ENCODE measurements at places on chromosomes 12 and 14.

- no peak for DNase-seq
Measured at GRCh38 chr14:23831596-23831995, 122.0 kb upstream of the DHRS4 start.

DNA sequence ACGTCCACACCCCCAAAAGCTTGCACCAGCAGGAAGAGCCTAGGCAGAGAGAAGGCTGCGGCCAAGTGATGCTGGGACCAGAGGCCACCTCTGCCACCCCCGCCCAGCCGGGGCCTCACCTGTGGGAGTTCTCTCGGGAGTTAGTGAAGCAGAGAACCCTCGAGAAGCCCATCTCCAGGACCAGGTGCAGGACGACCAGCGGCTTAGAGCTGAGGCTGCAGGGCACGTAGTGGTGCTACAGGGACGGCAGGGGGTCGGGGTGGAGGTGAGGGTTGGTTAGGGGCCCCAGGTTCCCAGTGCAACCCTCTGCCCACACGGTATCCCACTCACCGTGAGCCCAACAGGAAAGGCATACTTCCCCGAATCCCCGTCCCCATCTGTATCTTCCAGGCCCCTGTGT, 3.6 kb downstream of the DDX51 start:
- DNase-seq, result no peak

GRCh38 chr14:75222208-75222701, 45.8 kb upstream of the TMED10 start:
- DNase-seq, result peak; percentile 42

- no peak for DNase-seq
Measured at GRCh38 chr14:67916430-67916829, 96.9 kb downstream of the RAD51B start.

- no peak for DNase-seq
Measured at GRCh38 chr12:13595536-13596443, 385.6 kb downstream of the GRIN2B start.

DNA sequence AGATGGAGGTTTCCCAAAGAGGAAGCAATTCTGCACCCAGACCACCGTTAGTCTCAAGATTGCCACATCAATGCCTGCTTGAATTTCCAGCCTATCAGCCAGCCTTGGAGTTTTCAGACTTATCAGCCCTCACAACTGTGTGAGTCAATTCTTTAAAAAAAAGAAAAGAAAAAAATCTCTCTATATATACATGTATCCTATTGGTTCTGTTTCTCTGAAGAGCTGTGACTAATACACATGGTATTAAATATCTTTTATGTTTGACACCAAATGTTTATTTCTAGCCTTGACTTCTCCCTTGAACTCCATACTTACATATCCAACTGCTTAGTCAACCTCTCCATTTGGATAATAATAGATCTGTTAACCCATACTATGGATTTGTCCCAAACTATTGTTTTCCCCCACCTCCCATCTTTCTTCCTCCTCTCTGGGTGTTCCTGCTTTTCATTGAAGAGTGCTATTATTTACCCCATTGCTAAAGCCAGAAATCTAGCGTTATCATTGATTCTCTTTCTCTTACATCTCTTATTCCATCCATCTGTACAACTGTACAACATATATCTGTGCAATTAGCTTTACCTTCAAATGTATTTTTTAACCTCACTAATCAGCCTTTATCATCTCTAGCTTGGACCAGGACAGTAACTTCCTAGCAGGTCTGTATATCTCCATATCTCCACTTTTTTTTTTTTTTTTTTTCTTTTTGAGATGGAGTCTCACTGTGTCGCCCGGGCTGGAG, 22.7 kb upstream of the EID3 start:
- peak; percentile 94 for DNase-seq

GRCh38 chr12:61993734-61994345, 266.4 kb upstream of the USP15 start:
- DNase-seq, result peak; percentile 21

- DNase-seq, result no peak
Measured at GRCh38 chr12:30700216-30700900, 4.7 kb upstream of the IPO8 start.

GRCh38 chr12:76799362-76799761, 35.4 kb downstream of the ZDHHC17 start:
- no peak for DNase-seq

DNA sequence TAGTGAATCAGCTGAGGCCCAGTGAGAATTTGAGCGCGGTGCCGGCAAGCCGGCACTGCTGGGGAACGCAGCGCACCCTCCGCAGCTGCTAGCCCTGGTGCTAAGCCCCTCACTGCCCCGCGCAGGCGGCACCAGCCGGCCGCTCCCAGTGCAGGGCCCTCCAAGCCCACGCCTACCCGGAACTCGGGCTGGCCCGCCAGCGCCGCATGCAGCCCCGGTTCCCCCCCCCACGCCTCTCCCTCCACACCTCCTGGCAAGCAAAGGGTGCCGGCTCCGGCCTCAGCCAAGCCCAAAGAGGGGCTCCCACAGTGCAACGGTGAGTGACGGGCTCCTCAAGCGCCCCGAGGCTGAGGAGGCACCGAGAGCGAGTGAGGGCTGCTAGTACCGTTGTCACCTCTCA, 54.5 kb upstream of the VASH1 start:
- no peak for DNase-seq

DNA sequence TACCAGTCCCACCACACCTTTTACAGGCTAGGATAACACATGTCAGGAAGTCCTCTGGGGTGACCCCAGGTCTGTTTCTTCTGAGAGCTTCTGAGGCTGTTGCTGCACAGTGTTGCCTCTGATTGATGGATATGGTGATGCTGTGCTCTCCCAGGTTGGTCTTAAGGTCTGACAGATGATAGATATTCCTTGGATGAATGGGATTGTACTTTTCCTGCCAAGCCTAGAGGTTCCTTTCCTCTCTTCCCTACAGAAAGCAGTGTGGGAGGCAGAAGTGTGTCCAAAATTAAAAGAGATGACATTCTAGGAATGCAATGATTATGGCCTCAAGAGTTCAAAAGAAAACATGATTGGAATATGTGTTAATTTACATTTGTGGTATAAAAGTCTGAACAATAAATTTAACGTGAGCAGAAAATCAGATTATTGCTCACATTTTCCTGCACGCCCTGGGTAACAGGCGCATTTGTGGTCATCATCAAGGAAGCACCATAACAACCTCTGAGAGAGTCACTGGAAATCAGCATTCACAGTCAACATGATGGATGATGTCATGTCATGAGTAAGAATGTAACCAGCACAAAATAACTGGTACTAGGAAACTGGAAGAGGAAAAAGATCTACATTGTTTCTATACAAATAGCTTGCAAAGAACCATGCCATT, 73.7 kb downstream of the BBS10 start:
- DNase-seq, result no peak

Measured in fibroblast of skin of left quadriceps (primary cell).